ENCODE measurements at places on chromosomes 6 and 20.

- no peak for DNase-seq
These were observed 94.6 kb upstream of the MAN1A1 start for GRCh38 chr6:119443993-119444641.

- DNase-seq = no peak
These were observed 71.5 kb upstream of the IFNGR1 start for GRCh38 chr6:137290601-137291261.

GRCh38 chr20:3420211-3420707, 12.8 kb upstream of the DNAAF9 start:
- DNase-seq = no peak

- no peak for DNase-seq
These were observed 343.9 kb downstream of the ZFAND3 start for GRCh38 chr6:38163186-38164130.

DNA sequence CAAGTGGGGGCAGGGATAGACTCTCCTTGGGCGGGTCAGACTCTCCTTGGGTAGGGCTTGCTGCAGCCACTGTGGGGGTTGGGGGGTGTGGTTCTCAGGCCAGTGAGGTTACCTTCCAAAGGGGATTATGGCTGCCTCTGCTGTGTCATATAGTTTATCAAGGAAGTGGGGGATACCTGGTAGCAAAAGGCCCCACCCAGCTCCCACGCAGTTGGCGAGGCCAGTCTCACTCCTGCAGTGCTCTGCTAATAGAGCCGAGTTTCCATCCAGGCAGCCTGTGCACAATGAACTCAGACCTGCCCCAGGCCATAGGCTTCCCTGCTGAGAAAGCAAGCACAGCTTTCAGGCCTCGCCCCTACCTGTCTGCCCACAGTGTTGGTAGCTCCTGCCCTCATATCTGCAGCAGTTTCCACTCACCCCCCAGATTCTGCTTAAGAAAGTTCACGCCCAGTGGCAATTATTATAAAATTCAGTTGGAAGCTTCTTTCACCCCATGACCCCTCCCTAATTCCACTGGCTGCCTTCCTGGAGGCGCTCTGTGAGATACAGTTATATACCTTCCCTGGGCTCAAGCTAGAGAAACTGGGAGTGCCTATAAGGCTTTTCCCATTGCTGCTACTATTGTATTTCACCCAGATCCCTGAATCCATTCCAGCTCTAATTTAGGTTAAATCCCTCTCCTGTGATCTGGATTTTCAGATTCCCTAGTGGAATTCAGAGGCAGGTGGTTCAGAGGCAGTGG, 56.1 kb downstream of the HDDC2 start:
- no peak for DNase-seq

DNA sequence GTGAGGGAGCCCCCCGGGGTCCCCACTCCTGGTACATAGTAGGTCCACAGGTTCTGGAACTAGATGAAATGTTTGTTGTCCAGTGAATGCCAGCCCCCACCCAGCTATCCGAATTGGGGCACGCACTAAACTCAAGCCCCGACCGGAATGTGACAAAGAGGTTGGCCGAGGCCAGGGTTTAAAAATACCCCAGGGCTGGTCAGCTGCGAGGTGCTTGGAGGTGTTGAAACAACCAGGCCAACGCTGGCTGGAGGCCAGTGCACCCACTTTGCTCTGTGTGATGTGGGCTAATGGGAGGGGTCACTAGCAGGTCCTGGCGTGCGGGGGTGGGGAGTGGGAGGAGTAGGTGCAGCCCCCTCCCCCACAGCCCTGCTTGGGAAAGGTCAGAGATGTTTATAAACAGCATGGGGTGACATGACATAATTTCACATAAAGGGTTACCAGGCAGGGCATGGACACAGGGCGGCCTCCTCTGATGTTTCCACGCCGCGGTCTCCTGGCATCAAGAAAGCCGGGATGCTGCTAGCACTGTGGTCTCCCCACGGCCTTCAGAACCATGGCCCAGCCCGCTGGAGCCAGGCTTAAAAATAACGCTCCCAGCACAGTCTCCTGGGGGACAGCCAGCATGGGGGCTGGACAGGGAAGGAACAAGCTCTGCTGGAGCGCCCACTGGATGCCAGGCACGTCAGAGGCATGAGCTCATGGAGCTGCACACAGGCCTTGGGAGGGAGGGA, 111.2 kb upstream of the PTPN1 start:
- no peak for DNase-seq

DNA sequence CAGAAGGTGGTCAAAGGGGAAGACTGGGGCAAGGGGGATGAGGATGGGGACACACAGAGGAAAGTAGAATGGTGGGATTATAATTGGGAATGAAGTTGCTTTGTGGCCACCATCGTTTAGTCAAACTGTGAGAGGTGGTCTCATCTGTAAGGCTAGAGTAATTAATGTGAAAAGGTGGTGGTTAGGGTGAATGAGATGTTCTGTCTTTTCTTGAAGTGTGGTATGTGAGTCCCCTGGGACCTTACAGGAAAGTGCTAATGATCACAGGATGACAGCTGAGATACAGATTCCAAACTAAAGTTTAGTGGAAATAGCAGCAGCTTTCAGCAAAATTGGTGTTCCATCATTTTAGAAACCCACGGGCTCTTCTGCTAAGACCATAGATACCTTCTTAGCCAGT, 10.7 kb downstream of the ZFAND3 start:
- no peak for DNase-seq

- peak; percentile 57 for DNase-seq
These were observed 1.3 kb downstream of the BLCAP start for GRCh38 chr20:37526238-37526838.

DNA sequence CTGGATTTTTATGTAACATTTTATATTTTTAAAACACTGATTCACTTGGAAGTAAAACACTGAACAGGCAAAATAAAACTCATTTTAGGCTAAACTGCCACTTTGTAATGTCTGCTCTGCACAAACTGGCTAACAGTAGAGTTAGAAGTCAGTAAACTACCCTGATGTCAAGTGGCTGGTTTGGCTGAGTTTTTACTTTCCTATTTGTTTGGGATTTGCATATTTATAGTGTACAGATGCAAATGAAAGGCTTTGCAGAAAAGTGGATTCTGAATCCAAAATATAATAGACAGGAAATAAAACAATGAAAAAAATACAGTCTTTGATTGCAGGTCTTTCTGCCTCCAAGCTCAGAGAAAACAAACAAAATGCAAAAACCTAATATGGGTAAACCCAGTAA, 213.1 kb downstream of the CDH26 start:
- DNase-seq = no peak

DNA sequence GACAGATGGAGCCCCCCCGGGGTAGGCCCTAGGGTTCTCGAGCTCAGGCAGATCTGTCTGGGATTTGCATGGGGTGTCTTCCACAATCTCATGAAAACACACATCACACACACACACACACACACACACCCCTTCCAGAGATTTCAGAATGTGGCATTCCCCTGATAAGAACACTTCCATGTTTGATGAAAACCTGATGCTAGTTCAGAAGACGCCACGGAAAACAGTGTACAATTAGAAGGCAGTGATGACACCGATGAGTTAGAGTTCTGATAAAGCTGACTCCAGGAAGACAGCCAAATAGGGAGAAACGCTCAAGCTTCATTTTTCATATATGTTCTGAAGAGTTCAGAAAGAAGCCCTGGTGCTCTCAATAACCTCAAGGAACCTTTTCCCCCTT, 438.7 kb upstream of the JARID2 start:
- DNase-seq = no peak

DNA sequence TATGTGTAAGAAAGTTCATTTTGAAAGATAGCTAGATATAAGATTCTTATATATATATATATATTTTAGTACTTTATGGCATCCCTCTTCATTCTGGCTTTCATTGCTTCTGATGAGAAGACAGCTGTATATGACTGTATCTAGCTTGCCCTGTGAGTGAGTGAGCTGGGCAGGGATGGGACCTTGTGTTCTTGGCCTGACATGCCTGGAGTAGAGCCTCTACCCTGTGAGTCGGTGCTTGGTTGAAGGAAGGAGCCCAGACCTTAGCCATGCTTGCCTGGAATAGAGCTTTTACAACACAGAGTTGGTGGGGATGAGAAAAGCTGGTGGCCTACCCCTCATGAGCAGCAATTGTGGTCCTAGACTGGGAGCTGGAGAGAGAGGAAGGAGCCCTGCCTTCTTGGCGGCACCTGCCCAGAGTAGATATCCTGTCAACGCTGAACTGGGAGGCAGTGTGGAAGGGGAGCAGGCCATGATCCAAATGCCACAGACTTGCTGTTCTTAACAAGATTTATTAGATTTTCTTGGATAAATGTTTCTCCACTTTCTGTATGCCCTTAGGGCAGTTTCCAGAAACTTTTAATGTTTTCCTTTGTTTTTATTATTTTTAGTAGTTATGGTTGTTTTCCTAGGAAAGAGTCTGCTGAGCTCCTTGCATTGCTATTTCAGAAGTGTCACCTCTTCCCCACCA, 31.6 kb downstream of the FIG4 start:
- DNase-seq = no peak

GRCh38 chr6:44735630-44735963, 348.1 kb downstream of the CDC5L start:
- peak; percentile 52 for DNase-seq

- no peak for DNase-seq
These were observed 197.9 kb downstream of the TRIM27 start for GRCh38 chr6:28725890-28726348.

DNA sequence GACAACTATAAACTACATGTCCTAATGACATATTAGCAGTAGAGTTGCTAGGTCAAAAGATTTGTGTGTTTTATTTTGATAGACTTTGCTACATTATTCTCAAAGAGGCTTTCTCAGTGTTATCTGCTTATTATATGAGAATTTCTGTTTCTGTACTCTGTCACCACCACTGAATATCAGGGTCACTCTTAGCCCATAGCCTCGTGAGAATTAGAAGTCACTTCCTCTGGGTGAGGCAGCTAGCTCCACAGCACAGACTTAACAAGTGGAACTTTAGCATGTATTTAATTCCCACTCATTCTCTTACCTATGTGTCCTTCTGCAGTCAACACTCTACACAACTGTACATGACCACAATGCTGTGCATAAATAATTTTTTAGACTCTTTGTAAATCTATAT, 6.7 kb downstream of the PHACTR2 start:
- DNase-seq = no peak

DNA sequence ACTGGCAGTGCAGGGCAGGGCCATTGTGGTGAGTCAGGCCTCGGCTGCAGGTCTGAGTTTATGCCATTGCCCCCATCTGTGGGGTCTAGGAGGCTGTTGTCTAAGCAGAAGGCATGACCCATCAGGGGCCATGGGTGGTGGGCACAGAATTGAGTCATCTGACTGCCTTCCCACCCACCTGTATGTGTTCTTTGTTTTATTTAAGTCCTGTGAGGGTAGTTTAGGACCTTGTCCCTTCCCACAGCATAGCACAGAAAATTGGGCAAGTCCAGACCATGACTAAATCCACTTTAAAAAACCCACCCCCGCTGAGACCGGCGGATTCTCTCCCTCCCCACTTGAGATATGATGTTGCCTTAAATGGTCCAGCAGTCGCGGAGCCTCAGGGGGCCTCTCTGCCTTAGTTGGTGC, 40.3 kb downstream of the ERMARD start:
- DNase-seq = peak; percentile 30

DNA sequence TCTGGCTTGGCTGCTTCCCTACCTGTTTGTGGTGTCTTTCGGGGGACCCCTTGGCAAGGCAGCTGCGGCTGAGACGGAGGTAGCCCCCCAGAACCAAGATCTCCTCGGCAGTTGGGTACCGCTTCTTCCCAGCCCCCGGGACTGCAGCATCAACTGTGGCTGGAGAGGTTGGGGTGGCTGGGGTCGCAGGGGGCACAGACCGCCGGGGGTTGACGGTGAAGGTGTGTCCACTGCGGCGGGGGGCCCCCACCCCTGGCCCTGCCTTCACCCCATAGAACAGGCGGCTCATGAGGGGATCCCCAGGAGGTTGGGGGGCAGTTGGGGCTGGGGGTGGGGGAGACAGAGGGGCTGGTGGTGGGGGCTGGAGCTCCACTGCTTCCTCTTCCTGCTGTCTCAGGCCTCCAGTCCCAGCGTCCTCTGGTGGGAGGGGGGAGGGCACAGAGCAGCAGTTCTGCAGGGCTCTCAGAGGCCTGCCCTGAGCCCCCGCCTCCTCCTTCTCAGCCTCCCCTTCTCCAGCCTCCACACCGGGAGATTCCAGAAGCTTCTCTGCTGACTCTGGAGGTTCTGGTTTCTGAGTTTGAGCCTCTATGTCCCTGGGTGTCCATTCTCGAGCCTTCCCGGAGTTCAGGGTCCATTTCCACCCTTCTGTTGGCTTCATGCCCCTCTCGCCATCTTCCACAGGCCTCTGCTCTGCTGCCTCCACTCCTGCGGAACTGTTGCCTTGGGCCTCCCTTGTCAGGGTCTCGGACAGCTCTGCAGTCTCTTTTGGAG, 1.9 kb downstream of the PPP1R18 start:
- DNase-seq = peak; percentile 66

DNA sequence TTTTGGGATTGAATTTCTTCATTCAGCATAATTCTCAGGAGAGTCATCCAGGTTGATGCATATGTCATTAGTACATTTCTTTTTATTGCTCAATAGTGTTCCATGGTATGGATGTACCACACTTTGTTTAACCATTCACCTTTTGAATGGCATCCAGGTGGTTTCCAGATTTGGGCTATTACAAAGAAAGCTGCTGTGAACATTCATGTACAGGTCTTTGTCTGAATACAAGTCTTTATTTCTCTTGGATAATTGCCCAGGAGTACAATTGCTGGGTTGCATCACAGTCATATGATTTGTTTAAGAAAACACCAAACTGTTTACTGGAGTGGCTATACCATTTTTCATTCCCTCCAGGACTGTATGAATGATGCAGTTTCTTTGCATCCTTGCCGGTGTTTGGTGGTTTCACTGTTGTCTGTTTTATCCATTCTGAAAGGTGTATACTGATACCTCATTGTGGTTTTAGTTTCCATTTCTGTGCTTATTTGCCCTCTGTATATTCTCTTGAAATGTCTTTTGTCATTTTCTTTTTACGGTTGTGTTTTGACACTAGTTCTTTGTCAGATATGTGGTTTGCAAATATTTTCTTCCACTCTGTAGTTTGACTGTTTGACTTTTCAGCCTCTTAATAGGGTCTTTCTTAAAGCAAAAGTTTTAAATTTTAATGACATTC, 8.8 kb downstream of the CDKAL1 start:
- DNase-seq = peak; percentile 55

DNA sequence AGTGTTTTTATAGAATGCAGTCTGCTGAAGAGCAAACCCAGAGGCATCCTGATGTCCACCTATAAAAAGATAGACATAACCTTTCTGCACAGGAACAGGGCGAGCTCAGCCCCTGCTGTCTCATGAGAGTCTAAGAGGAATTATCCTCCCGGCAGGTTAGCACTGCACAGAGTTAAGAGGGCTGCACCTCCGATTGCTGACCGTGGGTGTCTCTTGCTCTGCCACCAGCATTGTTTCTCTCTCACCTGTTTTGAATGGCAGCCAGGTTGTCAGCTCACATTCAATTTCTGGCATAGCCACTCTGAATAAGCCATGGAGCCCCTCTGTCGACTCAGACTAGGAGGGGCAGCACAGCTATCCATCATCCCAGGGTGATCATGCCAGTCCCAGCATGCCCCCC, 211.2 kb downstream of the PHACTR1 start:
- DNase-seq = no peak

All from SJSA1 (cell line).